ENCODE measurements at places on chromosomes 7 and 10.

DNA sequence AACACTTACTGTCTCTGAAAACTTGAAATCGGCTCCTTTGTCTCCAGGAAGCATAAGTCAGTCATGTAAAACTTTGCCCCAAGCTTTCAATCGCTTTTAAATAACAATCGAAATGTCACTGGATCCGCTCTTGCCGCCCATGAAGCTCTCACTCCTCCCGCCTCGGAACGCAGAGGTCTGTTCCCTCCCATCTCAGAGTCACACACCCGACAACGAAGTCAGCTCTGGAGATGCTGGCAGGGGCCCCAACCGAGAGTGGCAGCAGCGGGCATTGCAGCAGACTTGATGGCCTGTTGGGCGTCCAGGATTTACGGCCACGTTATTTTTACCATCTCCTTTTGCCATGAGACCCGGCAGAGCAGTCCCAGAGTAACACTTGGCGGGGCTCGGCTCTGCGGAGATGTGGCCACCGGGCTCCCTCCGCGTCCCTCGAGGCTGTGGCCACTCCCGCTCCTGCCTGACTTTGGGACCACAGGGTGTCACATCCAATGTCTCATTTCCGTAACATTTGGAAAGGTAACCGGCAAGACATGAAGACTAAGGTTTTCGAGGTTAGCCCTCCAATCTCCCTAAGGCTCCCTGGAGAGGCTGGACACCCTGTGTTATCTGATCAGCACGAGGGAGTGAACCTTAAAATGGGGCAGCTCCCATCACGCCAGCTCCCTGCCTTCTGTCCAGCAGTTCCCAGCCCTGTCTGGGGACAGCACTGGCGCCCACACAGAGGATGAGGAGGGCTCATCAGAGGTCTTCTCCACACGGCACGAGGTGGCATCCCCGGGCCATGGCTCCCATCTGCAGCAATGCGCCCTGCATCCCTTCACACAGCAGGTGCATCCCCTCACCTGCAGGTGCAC is 62.8 kb upstream of the ADGRA1 start:
- DNase-seq: no peak

- DNase-seq: no peak
Measured at GRCh38 chr7:153939177-153939576, 113.0 kb upstream of the DPP6 start.

DNA sequence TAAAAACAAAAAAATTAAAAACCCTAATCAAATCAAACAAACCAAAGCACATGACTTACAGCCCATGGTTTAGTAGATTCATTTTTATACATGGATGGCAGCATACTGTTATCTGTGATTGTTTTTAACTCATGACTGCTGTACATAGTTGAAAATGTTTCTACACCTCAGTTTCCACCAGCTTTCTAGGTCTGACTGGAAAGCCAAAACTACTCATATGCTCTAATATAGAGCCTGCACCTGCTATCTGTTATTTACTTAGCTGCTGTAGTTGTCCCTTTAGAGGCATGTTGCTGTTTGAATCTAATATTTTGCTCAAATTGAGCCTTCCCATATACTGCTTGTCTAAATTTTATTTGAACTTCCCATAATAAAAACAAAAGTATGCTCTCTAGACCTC is 289.9 kb upstream of the LRRN3 start:
- DNase-seq: no peak

- DNase-seq: no peak
Measured at GRCh38 chr7:134532954-134533218, 5.5 kb downstream of the AKR1B10 start.

DNA sequence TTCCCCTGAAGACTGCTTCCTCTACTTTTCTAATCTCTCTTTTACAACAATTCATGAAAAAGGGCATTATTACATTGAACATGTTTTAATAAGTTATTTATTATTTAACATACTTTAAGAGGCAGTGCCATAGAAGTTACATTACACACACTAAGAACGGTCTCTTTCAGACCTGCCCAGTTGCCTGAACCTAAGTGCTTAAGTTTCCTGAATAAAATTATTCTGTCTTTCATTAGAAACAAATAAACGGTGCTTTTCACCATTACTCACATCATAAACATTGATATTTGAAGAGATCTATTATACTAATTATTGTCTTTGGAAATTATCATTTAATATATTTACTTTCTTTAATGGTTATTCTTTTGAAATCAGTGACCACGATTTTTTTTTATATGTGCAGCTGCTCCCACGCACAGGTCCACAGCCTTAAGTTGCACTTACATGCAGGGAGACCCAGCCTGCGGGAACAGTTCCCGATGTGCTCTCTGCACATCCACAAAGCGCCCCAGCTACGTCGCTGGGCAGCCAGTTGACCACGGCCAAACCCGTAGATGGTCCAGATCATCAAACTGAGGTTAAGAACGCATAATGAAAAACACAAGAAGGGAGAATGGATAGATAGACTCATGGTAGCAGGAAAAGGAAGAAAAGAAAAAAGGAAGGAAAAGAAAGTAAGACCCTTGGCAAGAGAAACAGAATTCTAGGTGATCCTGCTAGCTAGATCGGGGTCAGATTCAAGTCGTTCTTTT is 437.0 kb upstream of the MGMT start:
- no peak for DNase-seq

- no peak for DNase-seq
Measured at GRCh38 chr7:23016345-23017253, 2.7 kb upstream of the HYCC1 start.

- no peak for DNase-seq
Measured at GRCh38 chr10:131739206-131739605, 161.6 kb upstream of the PPP2R2D start.

- DNase-seq: no peak
Measured at GRCh38 chr7:35993676-35994606, 159.1 kb upstream of the EEPD1 start.

GRCh38 chr7:85950418-85950817 is 693.3 kb upstream of the GRM3 start:
- DNase-seq: no peak

DNA sequence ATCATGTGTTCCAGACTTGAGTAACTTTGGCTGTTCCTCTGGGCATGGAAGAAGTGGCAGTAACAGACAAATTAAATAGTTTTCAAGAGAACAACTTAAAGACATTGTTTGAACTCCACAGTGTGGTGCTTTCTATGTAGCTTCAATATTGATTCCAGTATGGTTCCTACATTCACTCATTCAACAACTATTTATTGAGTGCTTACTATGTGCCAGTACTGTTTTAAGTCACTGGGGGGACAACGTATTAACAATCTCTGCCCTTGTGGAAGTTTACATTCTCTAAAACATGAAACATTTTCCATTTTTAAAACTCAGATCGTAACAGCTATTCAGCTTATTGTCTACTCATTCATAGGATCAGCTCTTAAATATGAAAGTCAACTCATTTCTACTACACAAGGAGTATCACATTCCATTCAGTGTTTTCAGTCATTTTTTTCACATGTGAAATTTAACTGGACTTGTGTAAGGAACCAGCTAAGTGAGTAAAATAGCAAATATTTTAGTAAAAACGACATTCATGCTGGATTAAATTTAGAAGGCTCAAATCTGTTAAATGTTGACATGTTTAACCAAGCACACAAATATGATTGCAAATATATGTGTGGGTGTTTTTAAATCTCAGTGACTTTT is 13.6 kb upstream of the CUBN start:
- no peak for DNase-seq

GRCh38 chr7:75722373-75722772 is 16.4 kb downstream of the HIP1 start:
- no peak for DNase-seq

GRCh38 chr7:100895956-100896731 is 456 bp upstream of the ACHE start:
- DNase-seq: no peak

- DNase-seq: no peak
Measured at GRCh38 chr7:14275356-14275755, 285.9 kb upstream of the ETV1 start.

GRCh38 chr7:144378651-144379050 is 23.4 kb downstream of the ARHGEF5 start:
- no peak for DNase-seq

- no peak for DNase-seq
Measured at GRCh38 chr7:155814316-155815276, 2.3 kb upstream of the SHH start.

DNA sequence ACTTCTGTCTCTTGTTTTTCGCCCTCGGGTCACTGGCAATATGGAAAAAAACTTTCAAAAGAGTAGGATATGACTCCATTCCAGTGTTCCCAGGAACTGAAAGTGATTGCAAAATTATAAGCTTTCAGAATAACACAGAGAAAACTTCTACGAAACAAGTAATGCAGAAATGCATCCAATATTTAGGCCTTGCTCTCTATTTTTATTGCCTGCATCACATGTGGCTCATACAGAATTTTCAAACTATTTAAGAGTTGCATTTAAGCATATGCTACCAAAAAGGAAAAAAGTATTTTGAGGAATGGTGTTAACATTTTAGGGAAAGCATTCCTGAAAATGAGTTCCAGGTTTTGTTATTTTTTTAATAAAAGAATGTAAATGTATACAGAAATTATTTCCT is 228.0 kb downstream of the CACNB2 start:
- DNase-seq: no peak

DNA sequence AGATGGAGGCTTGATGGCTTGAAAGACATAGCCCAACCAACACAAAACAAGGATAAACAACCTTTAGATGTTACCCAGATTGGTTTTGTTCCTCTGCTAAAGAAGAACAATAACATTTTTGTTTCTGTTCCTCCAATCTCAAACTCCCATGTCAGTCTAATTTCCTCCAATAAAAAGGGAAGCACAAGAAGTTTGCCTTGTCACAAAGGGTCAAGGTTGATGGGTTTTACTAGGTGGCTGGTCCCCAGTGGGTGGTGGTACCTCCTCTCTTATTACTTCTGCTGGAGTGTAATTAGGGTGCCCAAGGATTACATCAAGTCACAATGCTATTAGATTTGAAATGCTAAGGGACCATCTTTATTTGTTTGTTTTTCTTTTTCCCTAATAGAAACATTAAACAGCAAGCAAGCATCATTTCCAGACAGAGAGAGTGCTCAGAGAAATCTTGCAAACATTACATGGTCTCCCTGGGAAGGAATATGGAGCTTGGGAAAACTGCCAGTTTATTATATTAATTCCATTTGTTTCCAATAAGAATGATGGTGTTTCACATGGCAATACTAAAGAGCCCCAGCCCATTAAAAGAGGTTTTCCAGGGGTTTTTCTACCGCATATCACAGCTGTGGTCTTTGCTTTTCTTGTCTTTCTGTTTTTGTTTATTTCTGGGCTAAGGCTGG is 78.3 kb upstream of the AOAH start:
- DNase-seq: no peak

GRCh38 chr10:74875068-74875467 is 48.7 kb downstream of the KAT6B start:
- DNase-seq: no peak

- no peak for DNase-seq
Measured at GRCh38 chr10:43943119-43943817, 294.6 kb upstream of the ZNF32 start.

- no peak for DNase-seq
Measured at GRCh38 chr10:45386657-45387056, 12.6 kb downstream of the ALOX5 start.

- no peak for DNase-seq
Measured at GRCh38 chr7:73706126-73707044, 13.1 kb downstream of the STX1A start.

- DNase-seq: no peak
Measured at GRCh38 chr7:104127204-104127603, 80.6 kb downstream of the ORC5 start.

- no peak for DNase-seq
Measured at GRCh38 chr10:21526860-21527597, 1.5 kb upstream of the SKIDA1 start.

GRCh38 chr10:119199231-119199992 is 8.0 kb upstream of the GRK5 start:
- no peak for DNase-seq

- DNase-seq: no peak
Measured at GRCh38 chr7:96786261-96786997, 76.8 kb upstream of the SEM1 start.

- DNase-seq: no peak
Measured at GRCh38 chr10:7872041-7872442, 53.7 kb downstream of the TAF3 start.
